Stimulated activated CD8-positive, alpha-beta memory T cell treated with anti-CD3 and anti-CD28 coated beads, Interleukin-15, amount 100 ng/mL, for 24 hours (primary cell): ENCODE measurements at places on chromosomes 4 and X.

DNA sequence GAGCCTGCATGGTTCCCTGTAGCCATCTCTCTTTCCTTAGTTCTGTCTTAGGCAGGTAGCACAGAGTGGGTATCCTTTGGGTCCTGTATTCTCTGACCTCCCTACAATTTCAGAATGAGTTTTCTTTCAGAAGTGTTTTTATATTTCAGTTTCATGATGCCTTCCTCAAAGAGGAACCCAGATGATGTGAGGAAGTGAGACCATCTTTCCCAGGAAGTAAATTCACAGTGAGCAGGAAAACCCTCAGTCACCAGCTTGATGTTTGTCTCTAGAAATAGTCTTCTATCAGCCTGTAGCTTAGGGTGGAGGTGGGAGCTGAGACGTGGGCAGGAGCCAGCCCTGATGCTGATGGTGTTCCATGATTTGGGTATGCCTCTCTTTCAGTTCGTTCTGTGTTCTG lies 16.9 kb downstream of the PLAC1 start:
- DNase-seq, result no peak

- no peak for DNase-seq
Observed at GRCh38 chr4:13476915-13477314, 7.2 kb downstream of the RAB28 start.

DNA sequence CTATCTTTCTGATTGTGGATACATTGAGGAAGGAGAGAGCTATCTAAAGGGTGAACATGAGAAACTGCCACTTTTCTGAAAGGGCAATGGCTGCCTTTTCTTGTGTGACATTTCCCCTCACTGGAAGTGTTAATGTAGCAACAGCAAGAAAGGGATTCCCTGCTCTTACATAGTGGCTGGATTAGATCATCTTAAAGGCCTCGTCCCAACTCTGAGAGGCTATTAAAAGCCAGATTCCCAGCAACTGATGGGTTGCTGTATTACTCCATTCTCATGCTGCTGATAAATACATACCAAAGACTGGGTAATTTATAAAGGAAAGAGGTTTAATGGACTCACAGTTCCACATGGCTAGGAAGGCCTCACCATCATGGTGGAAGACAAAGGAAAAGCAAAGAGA lies 33.7 kb upstream of the ADH7 start:
- no peak for DNase-seq

- no peak for DNase-seq
Observed at GRCh38 chr4:66855956-66856355, 689.3 kb downstream of the CENPC start.

- DNase-seq, result no peak
Observed at GRCh38 chrX:103607364-103608305, at the start of gene TCEAL3. TCEAL3 (plus strand) TSS chrX:103607963; CDS start chrX:103609065, 1,102 bp downstream.

DNA sequence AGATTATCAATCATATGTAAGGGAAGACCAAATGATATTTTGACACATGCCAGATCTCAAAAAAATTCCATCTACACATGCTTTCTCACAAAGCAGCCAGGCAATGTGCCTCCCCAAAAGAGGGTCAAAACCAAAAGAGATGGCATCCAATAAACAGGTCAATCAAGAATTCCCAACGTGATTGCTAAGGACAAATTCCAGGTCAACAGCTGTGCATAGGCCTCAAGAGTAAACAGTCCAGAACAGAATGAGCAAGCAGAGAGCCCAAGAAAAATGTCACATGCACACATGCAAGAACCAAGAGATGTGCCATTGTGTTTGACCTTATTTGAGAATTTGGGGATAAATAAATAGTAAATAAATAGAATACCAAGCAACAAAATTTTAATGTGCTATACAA lies 136.7 kb downstream of the APBB2 start:
- no peak for DNase-seq

DNA sequence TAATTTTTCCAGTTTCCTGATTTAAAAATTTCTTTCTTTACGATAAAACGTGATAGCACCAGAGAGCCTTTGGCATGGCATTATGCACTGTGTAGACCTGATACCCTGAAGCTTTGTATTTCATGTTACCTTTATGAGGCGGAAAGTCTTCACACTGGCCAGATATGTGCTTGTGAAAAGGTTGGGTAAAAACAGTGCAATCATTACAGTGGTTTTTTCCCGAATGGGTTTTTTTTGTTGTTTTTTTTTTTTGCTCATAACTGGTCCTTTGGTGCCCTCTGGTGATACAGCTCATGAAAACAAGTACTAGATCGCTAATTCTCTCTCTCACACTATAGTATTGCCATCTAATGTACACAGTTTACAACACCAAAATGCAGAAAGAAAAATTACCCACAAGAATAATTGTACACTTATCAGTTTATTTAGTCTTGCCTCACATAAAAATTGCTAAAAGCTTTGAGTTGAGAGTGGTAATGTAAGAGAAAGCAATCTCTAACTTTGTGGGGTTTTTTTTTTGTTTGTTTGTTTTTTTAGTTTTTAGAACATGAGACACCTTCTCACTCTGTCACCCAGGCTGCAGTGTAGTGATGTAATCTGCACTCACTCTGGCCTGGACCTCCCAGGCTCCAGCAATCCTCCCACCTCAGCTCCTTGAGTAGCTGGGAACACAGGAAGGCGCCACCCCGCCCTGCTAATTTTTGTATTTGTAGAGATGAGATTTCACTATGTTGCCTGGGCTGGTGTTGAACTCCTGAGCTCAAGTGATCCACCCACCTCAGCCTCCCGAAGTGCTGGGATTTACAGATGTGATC lies 21.3 kb downstream of the SPCS3 start:
- DNase-seq, result no peak

GRCh38 chrX:70196961-70197720 lies 19.9 kb downstream of the DGAT2L6 start:
- DNase-seq, result peak; percentile 1

DNA sequence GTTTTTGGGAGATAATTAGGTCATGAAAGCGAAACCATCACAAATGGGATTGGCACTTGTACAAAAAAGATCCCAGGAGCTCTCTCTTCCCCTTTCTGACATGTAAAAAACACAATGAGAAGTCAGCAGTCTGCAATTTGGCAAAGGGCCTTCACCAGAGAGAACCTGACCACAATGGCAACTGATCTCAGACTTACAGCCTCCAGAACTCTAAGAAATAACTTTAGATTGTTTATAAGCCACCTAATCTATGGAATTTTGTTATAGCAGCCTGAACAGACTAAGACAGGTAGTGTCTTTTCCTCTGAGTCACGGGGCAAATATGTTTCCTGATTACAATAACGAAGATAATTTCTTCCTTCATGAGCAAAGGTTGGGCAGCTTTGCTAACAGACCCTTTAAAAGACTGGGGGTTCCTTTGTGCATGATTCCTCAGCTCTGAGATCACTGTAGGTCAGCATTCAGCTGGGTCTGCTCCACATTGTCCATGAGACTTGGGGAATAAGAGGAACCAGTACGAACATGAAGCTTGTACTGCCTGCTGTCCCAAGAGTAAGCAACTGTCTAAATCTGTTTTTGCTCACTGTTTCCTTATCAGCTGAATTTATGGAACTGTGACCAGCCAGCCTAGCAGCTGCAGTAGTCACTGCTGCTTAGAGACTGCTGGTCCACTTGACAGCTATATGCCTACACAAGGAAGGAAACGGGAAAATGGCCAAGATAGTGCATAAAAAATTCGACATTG lies 191.6 kb downstream of the ANAPC10 start:
- DNase-seq, result no peak

GRCh38 chr4:83331956-83332355 lies 2.7 kb downstream of the HPSE start:
- no peak for DNase-seq

- DNase-seq, result no peak
Observed at GRCh38 chr4:158809611-158810486, 41.0 kb downstream of the FNIP2 start.
